ENCODE measurements at places on chromosomes 3 and 15.
A peak's percentile ranks its signal among the peaks of the same experiment; 100 is the strongest.

DNA sequence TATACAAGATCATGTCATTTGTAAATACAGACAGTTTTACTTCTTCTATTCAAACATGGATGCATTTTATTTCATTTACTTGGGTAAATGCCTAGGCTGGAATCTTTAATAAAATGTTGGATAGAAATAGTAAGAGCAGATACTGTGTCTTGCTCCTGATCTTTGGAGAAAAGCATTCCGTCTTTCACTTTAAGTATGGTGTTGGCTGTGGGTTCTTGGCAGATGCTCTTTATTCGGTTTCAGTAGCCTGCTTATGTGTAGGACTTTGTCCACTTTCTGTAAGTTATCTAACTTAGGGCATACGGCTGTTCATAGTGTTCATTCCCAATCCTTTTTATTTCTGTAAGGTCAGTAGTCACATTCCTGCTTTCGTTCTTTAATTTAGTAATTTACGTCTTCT, 303.0 kb downstream of the ADAMTS17 start:
- no peak for DNase-seq

DNA sequence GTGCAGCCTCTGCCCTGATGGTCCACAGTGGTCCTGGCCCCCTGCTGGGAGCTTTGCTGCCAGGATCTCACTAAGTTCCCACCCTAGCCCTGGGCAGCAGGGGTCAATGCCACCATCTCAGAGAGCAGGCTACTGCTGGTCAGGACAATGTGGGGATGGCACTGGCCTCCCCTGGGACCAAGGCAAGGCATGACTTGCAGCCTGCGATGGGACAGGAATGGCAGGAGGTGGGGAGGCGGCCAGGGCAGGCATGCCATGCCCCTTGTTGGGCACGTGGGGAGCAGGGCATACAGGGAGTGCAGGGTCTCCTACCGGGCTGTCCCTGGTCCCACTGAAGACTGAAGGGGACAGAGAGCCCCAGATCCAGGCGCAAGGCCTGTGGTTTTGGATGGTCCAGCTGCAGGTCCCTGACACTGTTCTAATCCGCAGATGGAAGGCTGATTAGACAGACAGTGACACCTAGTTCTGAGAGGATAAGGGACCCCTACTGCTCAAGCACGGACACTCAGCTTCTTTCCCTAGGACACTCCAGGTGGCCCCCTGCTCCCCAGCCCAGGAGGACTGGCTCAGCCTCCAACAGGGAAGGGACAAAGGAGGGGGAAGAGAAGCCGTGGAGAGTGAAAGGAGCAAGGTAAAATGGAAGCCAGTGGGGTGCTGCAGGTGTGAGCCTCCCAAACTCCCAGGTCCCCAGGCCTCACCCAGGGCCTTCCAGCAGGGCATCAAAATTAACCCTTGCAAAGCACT, 69.2 kb upstream of the RPL32 start:
- no peak for DNase-seq

DNA sequence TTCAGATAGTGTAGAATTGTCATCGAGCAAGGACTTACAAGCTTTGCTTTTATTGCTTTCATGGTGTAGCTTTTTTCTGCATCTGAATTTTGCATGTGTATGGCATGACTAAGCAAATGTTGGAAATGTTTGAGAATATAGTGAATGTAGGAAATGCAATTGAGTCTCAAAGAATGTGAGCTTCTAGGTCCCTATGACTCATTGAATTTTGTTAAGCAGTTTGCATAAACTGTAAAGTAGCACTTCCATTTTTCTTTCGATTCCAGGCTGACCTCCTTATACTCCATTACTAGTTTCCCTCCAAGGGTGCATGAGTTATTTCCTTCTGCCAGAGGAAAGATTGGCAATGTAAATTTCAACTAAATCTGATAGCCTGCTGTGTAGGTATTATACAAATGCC, 619.2 kb downstream of the DIPK2A start:
- no peak for DNase-seq

- DNase-seq = no peak
These were observed 97.2 kb upstream of the C3orf80 start for GRCh38 chr3:160128056-160128455.

GRCh38 chr3:31188112-31188511, 293.7 kb upstream of the GADL1 start:
- DNase-seq = no peak

DNA sequence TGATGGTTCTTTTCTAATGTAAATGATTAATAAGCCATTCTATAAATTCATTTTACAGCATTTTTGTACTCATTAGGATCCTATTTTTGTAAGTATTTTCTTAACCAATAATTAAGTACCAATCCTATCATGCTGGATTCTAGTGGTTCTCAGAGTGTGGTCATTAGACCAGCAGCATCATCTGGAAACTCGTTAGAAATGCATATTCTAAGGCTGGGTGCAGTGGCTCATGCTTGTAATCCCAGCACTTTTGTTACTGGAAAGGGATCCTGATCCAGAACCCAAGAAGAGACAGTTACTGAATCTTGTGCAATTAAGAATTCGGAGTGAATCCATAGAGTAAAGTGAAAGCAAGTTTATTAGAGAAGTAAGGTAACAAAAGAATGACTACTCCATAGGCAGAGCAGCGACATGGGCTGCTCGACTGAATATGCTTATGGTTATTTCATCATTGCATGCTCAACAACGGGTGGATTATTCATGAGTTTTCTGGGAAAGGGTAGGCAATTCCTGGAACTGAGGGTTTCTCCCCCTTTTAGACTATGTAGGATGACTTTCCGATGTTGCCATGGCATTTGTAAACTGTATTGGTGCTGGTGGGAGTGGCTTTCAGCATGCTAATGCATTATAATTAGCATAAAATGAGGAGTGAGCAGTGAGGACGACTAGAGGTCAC, 9.9 kb upstream of the CEMIP start:
- DNase-seq = no peak

DNA sequence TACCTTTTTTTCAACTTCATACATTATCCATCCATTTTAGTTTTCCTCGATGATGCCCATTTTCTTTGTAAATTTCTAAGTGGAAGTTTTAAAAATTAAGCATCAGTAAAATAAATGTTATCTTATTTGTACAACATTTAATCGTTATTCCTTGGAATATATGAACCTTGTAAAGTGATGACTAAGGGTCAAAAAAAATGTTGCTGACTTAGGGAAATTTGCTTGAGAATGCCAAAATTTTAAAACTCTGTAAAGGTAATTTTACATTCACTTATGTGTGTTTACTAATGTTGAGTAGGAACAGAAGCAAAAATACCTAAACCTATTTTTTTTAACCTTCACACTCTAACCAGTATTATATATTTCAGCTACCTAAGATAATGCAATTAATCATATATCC, 917.1 kb downstream of the VGLL3 start:
- DNase-seq = no peak

- DNase-seq = peak; percentile 56
These were observed 44.7 kb downstream of the RORA start for GRCh38 chr15:61184431-61184830.

GRCh38 chr3:141373768-141374526, 5.6 kb downstream of the ZBTB38 start:
- no peak for DNase-seq

GRCh38 chr15:78859971-78860719, 12.5 kb upstream of the MORF4L1 start:
- peak; percentile 92 for DNase-seq

DNA sequence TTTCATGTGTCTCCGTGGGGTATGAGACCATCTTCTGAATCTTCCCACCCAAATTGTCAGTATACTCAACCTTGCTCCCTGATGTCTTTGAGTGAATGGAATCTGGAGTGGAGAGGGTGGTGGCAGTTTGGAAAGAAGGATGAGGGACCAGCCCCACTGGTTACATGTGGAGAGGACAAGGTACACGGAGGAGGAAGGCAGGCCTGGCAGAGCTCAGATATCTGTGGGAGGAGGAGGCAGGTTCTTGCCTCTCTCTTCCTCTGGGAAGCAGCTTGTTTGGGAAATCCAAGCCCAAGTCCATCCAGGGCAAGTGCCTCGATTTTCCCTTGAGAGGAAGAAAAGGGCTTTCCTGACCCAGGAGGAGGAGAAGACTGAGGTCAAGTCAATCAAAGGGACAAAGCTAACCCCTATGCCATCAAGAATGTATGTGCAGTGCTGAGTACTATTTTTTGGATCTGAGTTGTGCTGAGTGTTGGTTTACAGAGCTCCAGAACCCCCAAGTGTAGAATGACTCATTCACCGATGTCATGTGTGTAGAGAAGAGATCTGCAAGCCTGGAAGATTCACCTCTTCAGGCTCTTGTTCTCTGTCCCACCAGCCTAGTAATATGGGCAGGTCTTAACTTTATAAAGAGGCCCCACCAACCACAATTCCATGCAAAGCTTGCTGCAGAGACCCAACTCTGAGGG, 19.8 kb upstream of the LOXL1 start:
- DNase-seq = no peak

Data from Karpas-422 (cell line).